ENCODE measurements at places on chromosomes 1 and 21.

GRCh38 chr21:14686466-14687267 is 140.6 kb upstream of the SAMSN1 start:
- peak overlapping the region; percentile 64 for H3K27ac ChIP-seq
- no peaks in the 10 kb centered on the region for H3K27me3 ChIP-seq
- peak overlapping the region; percentile 5 for H3K4me3 ChIP-seq
- peak; percentile 52 for DNase-seq
- H3K36me3 ChIP-seq, result no peaks in the 10 kb centered on the region
- peaks cover 57% of the 10 kb centered on the region for H3K4me1 ChIP-seq

DNA sequence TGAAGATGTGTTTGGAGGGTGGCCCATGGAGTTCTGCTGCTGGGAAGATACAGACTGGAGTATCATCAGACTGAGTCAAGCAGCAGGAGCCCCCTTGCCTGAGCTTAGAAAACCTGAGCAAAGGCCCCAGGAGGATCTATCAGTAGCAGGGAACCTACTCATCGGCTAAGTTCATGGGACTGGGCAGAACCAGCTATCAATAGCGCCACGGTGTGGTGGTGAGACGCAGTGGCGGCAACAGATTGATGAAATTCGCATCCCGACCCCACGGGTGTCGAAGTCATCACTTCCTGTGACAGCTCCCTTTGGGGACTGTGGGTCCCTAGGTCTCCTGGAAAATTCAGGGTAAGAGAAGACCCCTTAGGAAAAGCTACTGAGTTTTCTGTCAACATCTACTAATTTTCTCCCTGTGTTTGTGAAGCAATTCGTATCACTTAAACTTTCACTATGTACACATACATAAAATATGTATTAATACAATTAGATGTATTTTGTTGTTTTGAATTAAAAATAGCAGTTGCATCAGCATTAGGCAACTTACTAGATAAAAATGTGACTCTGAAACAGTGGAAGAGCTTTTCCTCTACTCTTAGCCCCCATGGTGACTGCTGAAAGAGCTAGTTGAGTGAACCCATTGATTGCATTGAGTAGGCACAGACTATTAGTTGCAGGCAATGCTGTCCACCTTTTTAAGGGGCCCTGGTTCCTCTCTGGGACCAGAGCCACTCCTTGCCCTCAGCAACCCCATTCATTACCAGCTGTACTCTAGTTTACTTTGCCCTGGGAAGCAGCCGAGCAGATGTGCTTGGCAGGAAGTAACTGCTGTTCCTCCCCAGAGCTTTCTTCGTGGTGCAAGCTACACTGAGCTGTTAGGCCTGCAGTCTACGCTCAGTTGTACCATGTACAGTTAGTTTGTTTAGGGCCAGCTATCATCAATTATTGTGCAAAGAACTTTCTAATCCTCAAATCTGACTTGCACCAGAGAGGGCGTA is 7.3 kb upstream of the CACNA1S start:
- DNase-seq, result peak; percentile 45
- no peaks in the 10 kb centered on the region for H3K36me3 ChIP-seq
- H3K4me1 ChIP-seq, result peaks cover 11% of the 10 kb centered on the region
- H3K27ac ChIP-seq, result no peak overlapping the region

- DNase-seq, result no peak
- peaks cover 6% of the 10 kb centered on the region for H3K27me3 ChIP-seq
- H3K27ac ChIP-seq, result no peak overlapping the region
- H3K36me3 ChIP-seq, result no peaks in the 10 kb centered on the region
- H3K4me1 ChIP-seq, result no peaks in the 10 kb centered on the region
These were observed 7.5 kb upstream of the LEPR start for GRCh38 chr1:65412984-65413375.

DNA sequence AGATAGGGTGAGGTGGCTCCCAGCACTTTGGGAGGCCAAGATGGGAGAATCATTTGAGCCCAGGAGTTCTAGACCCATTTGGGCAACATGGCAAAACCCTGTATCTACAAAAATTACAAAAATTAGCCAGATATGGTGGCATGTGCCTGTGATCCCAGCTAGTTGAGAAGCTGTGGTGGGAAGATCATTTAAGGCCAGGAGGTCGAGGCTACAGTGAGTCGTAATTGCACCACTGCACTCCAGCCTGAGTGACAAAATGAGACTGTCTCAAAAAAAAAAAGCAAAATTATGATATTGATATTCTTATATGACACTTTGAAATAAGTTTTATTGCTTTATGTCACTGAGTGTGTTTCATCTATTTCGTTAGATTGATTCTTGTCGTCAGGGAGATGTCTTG is 7.4 kb downstream of the ACADM start:
- H3K27me3 ChIP-seq, result no peaks in the 10 kb centered on the region
- no peak for DNase-seq
- H3K27ac ChIP-seq, result no peak overlapping the region
- H3K36me3 ChIP-seq, result peaks cover 36% of the 10 kb centered on the region
- H3K4me1 ChIP-seq, result peaks cover 8% of the 10 kb centered on the region

DNA sequence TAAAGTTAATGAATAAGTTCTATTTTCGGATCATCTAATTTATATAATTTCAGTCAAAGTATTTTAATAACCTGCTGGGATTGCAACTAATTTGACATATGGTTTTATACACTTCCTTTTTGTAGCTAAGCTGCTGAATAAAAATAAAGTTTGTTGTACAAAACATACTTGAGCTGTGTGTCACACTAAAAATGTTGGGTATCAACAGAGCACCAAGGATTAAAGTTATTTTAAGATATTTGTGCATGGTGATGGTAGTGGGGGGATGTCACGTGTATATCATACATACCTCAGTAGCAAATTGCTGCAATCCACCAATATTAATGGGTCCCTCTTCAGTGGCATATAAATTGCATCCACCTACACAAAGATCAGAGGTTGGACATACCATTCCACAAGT is 199.6 kb downstream of the DPYD start:
- no peak for DNase-seq
- no peaks in the 10 kb centered on the region for H3K4me1 ChIP-seq
- H3K4me3 ChIP-seq, result no peak overlapping the region
- no peaks in the 10 kb centered on the region for H3K27me3 ChIP-seq
- no peak overlapping the region for H3K27ac ChIP-seq

- DNase-seq, result no peak
- no peaks in the 10 kb centered on the region for H3K36me3 ChIP-seq
- no peaks in the 10 kb centered on the region for H3K4me1 ChIP-seq
- H3K27me3 ChIP-seq, result peaks cover 3% of the 10 kb centered on the region
- H3K27ac ChIP-seq, result no peak overlapping the region
These were observed 232.6 kb downstream of the SRGAP2C start for GRCh38 chr1:121417325-121417923.

DNA sequence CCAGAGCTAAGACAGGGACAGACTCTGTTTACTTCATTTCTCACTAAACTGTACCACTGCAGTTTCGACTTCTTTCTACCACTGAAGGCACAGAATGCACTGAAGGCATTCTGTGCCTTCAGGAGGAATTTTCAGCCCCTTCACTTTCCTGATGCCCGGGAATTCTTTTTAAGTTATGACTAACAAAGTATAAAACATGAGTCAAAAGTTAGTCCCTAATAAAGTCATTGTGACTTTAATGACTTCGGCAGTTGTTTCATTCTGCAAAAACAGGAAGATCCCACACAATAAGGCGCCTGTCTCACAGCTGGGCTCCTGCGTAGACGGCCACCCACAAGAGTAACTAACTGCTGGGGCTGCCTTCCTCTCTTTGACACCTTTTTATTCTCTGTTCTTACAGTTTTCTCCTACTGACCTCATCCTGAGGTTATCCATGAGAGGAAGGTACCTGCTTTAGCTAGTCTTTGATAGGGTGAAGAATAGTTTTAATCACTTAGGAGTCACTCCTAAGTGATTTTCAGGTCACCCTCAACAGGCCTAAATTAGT is 183.9 kb upstream of the SGIP1 start:
- peak; percentile 82 for DNase-seq
- peaks cover 20% of the 10 kb centered on the region for H3K36me3 ChIP-seq
- H3K27me3 ChIP-seq, result no peaks in the 10 kb centered on the region
- no peak overlapping the region for H3K4me3 ChIP-seq
- H3K27ac ChIP-seq, result peak overlapping the region; percentile 87
- peaks cover 94% of the 10 kb centered on the region for H3K4me1 ChIP-seq
